ENCODE measurements at places on chromosomes 2 and 18.

DNA sequence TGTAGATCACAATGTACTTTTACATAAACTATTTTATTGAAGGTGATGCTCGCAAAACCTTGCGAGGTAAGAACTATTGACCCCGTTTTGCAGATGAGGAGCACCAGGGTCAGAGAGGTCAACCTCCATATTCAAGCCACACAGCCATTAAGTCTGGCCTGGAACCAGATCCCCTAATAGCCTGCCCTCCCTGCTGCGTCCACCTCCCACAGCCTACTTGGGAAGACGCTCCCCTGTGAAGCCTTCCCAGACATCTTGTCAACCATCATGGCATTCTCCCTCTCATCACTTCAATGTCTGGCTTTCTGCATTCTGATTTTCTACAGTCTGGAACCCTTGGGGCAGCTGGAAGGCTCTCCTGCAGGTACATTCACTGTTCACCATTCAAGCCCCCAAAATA, 101.0 kb downstream of the TTC32 start:
- no peak for DNase-seq

DNA sequence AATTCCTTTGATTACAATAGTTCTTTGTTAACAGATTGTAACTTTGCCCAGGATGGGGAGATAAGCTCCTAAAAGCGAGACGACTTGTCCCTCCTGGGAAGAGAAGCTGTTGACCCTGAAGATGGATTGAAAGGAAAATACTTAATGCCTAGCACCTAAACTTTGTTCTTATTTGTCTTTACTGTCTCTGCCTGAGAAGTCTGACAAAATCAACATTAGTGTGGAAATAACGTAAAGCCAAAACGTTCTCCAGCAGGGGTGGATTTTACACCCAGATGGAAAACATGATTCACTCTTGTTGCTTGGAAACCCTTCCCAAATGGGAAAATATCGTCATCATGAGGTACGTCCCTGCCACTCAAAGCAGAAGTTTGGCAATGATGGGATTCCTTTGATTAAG, 450.1 kb downstream of the SLC4A3 start:
- no peak for DNase-seq

DNA sequence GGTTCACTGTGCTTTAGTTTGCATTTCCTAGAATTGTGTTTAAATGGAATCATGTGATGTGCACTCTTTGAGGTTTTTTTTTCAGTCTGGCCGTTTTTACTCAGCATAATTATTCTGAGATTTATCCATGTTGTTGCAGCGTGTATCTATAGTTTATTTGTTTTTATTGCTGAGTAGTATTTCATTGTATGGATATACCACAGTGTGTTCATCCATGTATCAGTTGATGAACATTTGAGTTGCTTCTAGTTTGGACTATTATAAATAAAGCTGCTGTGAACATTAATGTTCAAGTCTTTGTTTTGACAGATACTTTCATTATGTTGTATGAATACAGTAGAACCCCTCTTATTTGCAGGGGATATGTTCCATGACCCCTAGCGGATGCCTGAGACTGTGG, 39.1 kb downstream of the TRAF3IP1 start:
- no peak for DNase-seq

- no peak for DNase-seq
Observed at GRCh38 chr2:183892315-183892941, 705.9 kb upstream of the ZNF804A start.

GRCh38 chr2:2735041-2735440, 404.0 kb upstream of the MYT1L start:
- DNase-seq, result no peak

- no peak for DNase-seq
Observed at GRCh38 chr2:26352892-26353291, 6.3 kb upstream of the ADGRF3 start.

Data from NCI-H1092 (cell line).